ENCODE measurements at places on chromosomes 4 and X.

GRCh38 chrX:137565921-137566745, at the start of gene ZIC3:
TSS of gene ZIC3 (plus strand) at chrX:137566127. CDS start at chrX:137566692, 565 bp downstream.
- no peak for DNase-seq

GRCh38 chr4:31362756-31363155, 642.6 kb downstream of the PCDH7 start:
- no peak for DNase-seq

DNA sequence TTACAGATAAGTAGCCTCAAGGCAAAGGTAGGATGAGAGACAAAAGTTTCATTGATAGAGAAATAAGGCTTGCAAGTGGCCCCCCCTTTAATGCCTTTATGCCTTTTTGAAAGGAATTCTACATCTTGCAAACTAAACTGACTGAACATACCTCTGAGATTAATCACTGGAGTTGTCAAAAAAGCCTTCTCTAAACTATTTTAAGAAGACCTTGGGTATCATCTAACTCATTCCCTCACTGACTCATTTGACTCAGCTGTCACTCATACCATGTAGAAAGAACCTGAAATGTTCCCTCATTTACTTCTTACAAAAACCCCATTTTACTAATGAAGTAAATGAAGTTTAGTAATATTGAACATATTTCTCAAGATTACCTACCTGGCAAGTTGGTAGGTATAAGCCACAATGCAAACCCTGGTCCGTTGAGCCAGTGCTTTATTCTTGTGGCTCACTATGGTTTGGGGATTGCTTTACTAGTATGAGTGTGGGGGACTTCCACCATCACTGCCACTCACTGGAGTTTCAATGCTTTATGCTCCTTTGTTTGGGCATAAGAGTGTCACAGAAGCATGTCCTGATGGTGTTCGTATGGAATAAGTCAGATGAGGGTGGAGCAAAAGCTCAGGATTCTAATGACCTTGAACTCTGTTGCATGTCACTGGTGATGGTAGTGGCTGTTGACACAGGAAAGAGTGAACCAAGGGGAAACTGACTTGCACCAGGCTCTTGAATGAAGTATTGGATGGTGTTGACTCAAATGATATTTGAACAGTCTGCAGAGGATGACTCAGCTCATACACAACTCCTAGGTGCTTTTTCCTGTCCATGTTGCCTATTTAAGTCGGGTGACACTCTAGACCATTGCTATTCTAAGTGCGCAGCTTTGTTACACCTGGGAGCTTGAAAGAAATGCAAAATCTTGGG, 305.5 kb upstream of the EMCN start:
- peak; percentile 1 for DNase-seq

DNA sequence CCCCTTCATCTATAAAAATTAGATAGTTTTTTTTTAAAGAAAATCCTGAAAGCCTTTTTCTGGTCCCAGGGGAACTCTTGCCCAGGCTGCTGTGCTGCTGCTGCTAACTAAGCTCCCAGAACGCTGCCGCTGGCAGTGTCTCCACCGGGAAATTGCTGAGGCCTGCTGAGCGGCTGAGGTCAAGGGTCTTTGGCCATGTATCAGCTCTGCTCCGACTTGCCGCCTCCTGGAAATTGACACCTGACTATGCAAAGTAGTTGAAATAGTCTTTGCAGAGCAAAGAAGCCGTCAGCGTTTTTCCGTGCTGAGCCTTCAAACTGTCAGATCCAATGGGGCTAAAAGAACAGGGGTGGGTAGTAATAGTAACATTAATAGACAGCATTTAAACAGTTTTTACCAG, 839 bp downstream of the QDPR start:
- DNase-seq = no peak

DNA sequence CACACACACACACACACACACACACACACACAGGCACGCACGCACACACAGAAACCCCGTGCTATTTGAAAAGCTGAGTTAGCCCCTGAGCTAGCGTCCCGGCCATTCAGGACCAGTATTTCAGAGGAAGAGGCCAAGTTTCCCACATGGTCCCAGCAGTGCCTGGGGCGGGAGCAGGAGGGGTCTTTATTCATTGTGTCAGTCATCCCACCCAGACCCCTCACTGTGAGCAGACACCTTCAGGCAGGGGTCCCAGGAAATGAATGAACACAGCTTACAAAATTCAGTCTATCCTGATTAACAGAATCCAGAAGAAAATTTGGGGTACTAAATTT, 58.1 kb downstream of the ZFYVE28 start:
- no peak for DNase-seq

GRCh38 chr4:151717314-151717713, 43.5 kb downstream of the GATB start:
- no peak for DNase-seq

- no peak for DNase-seq
Measured at GRCh38 chr4:17165286-17165685, 266.8 kb upstream of the LDB2 start.

Measured in stimulated activated CD4-positive, alpha-beta T cell treated with anti-CD3 and anti-CD28 coated beads, Interleukin-2, amount 100 ng/mL, for 48 hours (primary cell).